ENCODE measurements at places on chromosomes 6 and 20.

GRCh38 chr6:64081453-64081852 is 445.9 kb downstream of the PHF3 start:
- no peak for DNase-seq

DNA sequence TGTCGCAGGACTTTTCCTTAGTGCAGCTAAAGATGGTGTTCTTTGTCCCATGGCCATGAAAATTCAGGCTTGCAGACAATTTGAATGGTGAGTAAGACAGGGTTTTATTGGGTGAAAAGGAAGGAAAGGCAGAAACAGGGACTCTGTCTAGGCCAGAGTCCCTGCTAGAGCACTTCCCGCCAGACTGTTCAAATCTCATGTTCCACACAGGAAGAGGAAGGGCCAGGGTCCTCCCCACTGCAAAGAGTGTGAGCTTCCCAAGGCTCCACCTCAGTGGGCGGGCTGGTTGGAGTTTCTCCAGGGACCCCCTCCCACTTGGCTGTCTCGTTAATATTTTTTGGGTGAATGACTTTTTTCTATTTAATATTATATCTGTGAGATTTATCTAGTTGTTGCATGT is 29.0 kb downstream of the COL19A1 start:
- no peak for DNase-seq

GRCh38 chr20:21391185-21391971 is 5.9 kb downstream of the NKX2-4 start:
- DNase-seq, result no peak

DNA sequence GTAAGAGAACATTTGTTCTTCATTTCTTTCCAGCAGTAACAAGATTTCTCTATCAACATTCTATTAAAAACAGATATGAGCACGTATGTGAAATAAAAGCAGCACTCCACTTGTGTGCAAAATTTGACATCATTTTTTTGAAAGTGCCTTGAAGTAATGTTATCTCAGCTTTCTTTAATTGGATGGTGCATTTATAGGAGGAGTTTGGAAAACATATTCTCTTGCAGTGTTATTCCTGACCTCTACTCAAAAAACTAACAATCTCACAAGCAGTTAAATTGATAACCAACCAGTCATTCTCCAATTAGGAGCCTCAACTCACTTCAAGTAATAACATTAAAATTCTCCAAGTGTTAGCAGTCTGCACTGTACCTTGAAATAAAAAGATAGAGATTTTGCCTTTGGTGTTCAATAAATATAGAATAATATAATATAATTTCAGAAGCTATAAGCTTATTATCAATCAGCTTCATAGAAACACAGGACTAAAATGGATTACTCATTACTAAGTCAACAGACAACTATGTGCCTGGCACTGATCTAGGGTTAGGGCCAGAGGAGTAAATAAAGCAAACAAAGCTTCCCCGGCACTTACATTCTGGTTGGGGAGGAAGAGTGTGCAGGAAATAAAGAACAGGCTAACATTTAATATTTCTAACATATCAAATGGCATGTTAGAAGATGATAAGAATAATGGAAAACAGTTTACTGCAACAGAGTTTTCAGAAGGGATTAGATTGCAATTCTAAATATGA is 149.0 kb upstream of the SGK1 start:
- no peak for DNase-seq

DNA sequence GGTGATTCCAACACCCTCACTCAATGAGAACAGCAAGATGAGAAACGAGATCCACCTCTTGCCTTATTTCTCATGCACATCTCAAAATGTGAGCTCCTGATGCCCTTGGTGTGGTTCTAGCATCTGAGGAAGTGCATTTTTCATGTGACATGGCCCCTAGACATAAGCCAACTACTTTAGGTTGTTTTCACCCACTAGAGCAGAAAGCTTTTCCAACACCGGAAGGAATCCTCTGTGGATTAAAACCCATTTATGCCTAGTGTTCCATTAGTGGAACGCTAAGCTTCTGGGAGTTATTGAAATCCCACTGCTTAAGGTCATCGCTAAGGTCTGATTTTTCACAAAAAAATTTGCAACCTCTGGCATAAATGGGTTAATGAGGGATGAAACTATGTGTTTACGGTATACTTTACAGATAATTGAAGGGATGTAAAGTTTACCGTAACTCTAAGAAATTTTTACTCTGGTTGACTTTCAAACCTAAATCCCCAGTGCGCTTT is 24.0 kb downstream of the CYP24A1 start:
- DNase-seq, result no peak

DNA sequence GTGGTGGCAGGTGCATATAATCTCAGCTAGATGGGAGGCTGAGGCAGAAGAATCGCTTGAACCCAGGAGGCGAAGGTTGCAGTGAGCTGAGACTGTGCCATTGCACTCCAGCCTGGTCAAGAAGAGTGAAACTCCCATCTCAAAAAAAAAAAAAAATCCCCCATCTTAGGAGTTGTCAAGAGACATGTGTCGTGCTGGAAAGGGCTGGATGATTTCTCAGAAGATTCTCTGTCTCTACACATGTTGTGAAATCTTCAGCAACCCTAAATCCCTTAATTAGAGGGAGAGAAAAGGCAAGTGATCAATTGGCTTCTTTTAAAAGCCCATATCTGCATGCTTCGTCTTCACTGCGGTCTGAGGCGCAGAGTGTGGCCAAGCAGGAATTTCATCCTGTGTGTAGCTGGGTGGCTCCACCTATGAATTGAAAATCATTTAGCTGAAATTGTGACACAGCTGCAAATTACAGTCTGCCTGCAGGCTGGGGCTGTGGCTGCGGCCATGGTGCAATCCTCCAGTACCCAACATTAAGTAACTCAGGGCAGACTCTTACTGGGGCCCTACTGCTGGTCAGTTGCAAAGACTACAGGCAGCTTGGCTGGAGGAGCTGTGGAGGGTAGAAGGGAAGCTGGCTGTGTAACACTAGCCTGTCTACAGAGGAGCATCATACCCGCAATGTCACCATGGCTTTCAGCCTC is 3.2 kb upstream of the TGM3 start:
- no peak for DNase-seq

GRCh38 chr6:149363154-149363553 is 36.9 kb upstream of the SUMO4 start:
- DNase-seq, result no peak

- no peak for DNase-seq
Observed at GRCh38 chr6:128149796-128150195, 248.9 kb upstream of the THEMIS start.

GRCh38 chr20:54190217-54190616 is 16.4 kb upstream of the CYP24A1 start:
- no peak for DNase-seq

- DNase-seq, result no peak
Observed at GRCh38 chr6:125340991-125341390, 39.2 kb upstream of the HDDC2 start.

DNA sequence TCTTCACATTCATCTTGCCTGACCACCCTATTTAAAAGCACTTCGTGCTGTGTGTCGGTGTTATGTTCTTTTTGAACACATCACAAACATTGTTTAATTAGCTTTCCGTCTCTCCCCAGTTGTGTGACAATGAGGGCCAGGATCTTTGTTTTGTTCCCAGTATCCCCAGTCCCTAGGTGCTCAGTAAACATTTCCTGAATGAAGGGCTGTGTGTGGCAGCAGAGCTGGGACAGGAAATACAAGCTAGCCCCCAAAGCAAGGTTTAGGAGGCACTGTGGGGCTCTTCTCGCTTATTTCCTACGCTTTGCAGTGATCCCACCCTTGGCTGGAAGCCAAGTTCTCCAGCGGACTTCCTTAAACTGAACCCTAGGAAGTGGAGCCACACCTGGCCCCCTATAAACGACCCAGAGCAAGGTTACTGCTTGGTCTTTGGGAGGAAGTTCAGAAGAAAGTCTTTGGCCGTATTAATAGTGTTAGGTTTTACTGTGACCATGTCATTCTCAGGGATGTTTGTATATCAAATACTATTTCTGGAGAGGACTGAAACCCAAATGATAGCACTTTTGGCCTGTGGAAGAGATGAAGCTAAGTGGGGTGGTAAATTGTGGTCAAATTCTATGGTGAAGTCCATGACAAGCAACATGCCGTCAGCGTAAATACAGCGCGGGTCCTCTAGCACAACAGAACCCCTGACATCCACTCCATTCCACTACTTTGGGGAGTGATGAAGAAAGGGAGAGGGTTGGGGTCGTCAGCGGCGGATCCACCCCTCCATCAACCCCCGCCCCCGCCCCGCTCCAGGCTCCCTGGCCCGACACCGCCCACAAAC is 570 bp upstream of the FANCE start:
- no peak for DNase-seq

DNA sequence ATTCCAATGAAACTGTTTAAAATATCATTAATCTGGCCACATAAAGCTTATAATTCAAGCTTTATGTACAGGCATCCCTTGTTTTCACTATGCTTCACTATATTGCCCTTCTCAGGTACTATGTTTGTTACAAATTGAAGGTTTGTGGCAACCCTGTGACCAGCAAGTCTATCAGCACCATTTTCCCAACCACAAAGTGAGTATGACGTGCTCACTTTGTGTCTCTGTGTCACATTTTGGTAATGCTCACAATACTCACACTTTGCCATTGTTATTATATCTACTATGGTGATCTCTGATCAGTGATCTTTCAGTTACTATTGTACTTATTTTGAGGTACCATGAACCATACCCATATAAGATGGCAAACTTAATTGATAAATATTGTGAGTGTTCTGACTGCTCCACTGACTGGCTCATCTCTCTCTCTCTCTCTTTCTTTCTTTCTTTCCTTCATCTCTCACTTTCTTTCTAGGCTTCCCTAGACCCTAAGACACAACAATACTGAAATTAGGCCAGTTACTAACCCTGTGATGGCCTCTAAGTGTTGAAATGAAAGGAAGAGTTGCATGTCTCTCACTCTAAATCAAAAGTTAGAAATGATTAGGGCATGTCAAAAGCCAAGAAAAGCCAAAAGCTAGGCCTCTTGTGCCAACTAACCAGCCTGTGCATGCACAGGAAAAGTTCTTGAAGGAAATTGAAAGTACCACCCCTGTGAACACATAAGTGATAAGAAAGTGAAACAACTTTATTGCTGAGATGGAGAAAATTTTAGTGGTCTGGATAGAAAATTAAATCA is 227.9 kb downstream of the BCAS1 start:
- DNase-seq, result no peak

DNA sequence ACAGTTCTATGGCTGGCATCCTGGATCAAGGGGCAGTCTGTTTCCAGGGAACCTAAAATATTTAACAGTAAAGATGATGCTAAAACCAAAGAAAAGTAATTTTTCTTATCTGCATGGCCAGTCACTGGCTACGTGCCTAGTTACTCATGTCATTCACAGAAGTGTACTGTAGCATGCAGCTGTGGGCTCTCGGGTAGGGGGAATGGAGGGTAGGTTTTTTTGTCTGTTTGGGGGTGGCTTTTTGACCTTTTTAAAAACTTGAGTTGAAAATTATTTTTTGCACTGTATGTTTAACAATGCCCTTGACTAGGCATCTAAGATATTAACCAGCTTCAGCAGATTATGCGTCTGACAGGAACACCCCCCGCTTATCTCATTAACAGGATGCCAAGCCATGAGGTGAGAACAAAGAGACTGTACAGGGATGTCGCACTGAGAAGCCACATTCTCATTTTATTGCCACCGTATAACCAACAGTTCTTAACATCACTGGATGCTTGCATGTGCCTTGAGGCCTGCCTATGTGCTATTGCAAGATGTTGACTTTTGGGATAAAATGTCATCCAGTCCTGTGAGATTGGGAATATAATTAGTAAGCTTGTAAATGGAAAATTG is 30.3 kb upstream of the MAPK13 start:
- DNase-seq, result peak; percentile 18

DNA sequence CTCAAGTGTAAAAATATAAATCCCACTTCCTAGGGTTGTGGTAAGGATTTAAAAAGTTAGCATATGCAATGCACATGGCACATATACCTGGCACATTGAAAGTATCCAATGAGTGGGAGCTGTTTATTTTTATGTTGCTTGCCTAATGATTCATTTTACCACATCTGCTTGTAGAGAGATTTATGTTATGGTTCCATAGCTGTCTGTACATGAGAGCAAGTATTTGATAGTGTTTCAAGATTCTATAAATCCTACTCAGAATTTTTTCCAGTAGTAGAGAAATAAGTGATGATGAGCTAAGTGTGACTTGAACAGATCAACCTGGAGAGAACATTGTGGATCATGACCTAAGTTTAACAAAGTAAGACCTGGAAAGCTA is 125.3 kb upstream of the SPTLC3 start:
- no peak for DNase-seq

DNA sequence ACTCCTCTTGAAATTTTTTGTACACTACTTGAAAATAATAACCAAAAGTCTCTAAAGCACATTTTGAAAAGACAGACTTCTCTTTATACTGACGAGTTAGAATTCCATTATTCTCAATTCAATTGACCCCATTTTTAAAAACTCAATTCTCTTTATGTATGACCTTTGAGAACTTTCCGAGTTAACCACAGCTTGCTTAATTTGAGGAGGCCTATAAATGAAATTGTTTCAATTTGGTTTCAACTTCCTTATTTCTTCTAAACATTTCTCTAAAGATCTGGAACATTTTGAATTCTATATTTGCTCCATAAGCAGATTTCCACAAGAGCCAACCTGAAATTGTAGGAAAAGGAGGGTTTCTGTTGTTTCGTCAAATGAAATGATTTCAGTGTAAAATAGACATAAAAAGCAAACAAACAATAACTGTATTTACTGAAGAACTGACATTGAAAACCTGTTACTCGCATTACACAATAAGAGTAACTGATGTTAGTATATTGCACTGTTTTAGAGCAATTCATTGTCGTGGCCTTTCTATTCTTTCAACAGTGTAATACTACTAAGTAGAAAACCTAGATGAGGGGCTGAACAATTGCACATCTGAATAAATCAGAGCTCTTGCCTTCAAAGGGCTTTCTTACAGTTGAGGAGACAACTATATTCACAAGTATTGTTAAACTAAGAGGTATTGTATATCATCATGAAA is 223.6 kb downstream of the HIVEP2 start:
- no peak for DNase-seq

GRCh38 chr6:169960886-169961611 is 209.6 kb downstream of the ERMARD start:
- DNase-seq, result no peak

GRCh38 chr6:94894300-94894699 is 683.0 kb upstream of the MANEA start:
- DNase-seq, result no peak

DNA sequence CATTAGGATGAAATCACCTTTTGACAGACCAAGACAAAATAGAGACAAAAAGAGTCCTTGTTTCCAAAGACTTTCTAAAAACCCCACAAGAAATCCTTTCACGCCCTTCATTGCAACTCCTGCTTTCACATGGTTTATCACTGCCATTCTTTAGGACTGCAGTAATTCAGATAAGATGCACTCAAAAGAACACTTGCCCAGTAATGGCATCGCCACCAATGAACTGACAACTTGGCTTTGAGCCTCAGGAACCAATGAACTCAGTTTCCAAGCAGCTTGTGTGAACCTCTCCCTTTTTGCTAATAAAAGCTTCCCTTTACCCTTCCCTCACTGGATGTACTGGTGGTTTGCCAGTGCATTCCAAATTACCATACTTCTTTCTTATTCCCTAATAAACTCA is 21.8 kb downstream of the OSTM1 start:
- DNase-seq, result no peak

GRCh38 chr6:25832670-25833069 is 818 bp upstream of the SLC17A1 start:
- DNase-seq, result no peak
